Stimulated activated CD8-positive, alpha-beta memory T cell treated with anti-CD3 and anti-CD28 coated beads, Interleukin-15, amount 100 ng/mL, for 1 hour (primary cell): ENCODE measurements at places on chromosomes 3 and 15.

DNA sequence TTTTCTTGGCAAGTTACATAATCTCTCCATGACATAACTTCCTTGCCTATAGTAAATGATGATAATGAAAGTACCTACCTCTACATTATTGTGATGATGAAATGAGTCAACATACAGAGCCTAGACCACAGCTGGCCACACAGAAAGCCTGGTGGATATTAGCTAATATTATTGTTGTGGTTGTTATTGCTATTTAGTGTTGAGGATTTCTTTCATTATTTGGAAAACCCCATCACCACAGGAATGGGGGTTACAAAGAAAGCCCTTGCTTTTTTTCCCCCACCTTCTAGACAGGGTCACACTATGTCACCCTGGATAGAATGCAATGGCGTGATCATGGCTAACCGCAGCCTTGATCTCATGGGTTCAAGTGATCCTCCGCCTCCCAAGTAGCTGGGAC is 125.0 kb downstream of the PDZRN3 start:
- no peak for DNase-seq

GRCh38 chr3:136277634-136278033 is 27.5 kb downstream of the PCCB start:
- no peak for DNase-seq

DNA sequence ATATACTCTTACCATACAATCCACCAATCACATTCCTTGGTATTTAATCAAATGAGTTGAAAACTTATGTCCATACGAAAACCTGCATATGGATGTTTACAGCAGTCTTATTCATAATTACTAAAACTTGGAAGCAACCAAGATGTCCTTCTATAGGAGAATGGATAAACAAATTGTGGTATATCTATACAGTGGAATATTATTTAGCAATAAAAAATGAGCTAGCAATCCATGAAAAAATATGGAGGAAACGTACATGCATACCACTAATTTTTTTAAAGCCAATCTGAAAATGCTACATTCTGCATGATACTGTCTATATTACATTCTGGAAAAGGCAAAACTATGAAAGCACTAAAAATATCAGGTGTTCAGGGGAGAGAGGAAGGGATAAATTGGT is 73.9 kb upstream of the LPP start:
- no peak for DNase-seq

DNA sequence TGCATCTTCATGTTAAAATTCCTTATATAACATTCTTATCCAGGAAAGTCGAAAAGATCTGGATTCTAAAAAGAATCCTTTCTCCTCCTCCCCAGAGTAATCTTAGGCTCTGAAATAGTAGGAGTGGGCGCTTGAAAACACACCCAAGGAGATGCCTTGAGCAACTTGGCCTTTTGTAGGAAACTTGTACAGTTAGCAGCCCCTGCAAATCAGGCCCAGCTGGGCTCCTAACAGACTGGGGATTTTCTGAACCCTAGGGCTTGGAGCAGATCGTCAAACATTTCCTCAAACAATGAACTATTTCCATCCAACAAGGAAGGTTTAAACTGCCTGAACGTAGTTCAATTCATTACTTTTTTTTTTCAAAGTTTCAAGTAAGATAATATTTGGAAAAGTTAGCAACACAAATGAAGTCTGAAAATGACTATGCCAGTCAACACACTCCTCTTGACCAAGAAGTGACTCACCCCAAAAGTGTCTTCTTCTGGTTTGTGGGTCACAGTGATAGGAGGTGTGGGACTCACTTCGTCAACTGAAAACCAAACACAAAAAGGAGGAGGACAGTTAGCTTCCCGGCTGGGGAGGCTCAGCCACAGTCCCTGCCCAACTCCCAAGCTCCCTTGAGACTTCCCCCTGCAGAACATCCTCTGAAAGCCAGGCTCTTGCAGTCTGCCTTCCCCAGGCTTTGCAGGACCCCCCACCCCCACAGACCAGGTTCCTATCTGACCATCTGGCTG is 129.7 kb downstream of the NTRK3 start:
- no peak for DNase-seq

DNA sequence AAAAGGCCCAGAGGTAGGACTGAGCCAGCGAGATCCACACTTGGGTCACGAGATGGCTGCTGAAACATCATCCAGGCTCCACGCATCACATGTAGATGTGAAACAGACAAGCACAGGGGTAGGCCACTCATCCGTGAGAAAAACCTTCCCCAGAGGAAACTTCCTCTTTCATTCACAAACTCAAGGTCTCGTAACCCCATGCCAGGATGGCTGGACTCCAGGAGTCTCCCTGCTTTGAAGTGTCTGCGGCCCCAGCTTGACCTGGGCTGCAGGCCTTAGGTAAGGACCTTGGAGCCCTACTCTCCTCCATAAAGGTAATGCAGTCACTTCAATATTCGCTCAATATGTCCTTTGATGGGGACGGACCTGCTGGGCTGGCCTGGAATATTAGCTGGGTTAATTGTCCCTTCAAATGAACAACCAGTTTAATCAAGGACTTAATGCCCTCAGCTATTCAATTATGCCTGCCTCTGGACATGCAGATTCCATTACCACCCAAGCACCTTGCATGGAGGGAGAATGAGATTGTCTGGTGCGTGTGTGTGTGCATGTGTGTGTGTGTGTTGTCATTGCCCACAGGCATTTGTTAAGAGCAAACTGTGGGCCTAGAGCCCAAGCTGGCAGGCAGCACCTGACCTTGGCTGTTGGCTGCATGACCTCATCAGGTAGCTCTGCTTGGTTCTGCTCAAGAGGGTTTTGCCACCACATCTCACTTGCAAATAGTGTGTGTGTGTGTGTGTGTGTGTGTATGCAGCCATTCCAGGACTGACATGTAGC is 186.9 kb upstream of the TLE3 start:
- no peak for DNase-seq

GRCh38 chr3:17356585-17356984 is 385.8 kb downstream of the TBC1D5 start:
- no peak for DNase-seq

DNA sequence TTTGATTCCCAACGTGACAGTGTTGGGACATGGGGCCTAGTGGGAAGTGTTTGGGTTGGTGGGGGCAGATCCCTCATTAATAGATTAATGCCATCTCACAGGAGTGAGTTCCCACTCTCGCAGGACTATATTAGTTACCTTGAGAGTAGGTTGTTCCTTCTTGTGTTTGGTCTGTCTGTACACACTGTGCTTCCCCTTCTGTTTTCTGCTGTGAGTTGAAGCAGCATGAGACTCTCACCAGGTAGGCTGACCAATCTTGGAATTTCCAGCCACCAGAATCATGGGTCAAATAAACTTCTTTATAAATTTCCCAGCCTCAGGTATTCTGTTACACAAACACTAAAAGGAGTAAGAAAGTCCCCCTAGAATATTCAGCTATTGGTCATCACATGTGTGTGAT is 145.4 kb downstream of the ERC2 start:
- no peak for DNase-seq

- DNase-seq: no peak
Observed at GRCh38 chr3:25441234-25441856, 13.3 kb downstream of the RARB start.

- no peak for DNase-seq
Observed at GRCh38 chr15:62883938-62884479, 158.5 kb upstream of the TPM1 start.

- DNase-seq: no peak
Observed at GRCh38 chr3:183981990-183982644, 35.6 kb downstream of the ABCC5 start.

GRCh38 chr3:163601426-163601825 is 1476.9 kb downstream of the SI start:
- DNase-seq: no peak

GRCh38 chr15:47971637-47972036 is 149.2 kb upstream of the SLC24A5 start:
- DNase-seq: no peak

- no peak for DNase-seq
Observed at GRCh38 chr3:169323578-169324451, 339.7 kb downstream of the MECOM start.

DNA sequence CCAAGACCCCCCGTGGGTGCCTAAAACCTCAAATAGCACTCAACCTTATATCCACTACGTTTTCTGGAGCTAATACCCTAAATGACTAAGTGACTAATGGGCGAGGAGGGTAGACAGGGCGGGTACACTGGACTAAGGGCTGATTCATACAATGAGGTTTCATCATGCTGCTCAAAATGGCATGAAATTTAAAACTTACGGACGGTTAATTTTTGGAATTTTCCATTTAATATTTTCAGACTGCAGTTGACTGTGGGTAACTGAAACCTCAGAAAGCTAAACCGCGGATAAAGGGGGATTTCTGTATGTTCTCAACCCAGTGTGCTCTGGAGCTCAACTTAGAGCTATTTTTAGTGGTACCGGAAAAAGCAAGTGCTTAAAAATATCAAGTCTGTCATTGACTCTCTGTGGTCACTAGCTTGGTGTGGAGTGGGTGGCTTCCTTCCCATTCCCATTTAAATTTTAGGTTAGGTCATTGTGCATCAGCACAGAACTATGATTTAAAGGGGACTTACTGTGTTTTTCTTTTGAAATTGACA is 72.9 kb downstream of the LRRC28 start:
- no peak for DNase-seq

GRCh38 chr3:59733041-59733809 is 683.4 kb upstream of the CFAP20DC start:
- no peak for DNase-seq
